ENCODE measurements at places on chromosomes 5 and 9.

- DNase-seq, result no peak
These were observed 190.8 kb downstream of the ELAVL2 start for GRCh38 chr9:23635276-23635675.

DNA sequence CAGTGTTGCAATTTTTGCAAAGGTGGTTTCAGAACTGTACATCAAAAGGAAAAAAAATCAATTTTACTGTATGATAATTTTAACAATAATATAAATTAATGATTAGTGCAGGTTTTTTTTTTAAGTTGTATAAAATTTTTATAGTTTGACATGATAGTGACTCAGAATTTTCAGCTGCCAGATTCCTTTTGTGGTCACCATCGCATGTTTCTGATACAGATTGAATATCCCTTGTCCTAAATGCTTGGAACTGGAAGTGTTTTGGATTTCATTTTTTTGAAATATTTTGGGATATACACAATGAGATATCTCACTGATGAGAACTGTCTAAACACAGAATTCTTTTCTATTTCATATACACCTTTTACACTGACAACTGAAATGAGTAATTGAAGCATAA is 361.3 kb downstream of the RAB3C start:
- no peak for DNase-seq

DNA sequence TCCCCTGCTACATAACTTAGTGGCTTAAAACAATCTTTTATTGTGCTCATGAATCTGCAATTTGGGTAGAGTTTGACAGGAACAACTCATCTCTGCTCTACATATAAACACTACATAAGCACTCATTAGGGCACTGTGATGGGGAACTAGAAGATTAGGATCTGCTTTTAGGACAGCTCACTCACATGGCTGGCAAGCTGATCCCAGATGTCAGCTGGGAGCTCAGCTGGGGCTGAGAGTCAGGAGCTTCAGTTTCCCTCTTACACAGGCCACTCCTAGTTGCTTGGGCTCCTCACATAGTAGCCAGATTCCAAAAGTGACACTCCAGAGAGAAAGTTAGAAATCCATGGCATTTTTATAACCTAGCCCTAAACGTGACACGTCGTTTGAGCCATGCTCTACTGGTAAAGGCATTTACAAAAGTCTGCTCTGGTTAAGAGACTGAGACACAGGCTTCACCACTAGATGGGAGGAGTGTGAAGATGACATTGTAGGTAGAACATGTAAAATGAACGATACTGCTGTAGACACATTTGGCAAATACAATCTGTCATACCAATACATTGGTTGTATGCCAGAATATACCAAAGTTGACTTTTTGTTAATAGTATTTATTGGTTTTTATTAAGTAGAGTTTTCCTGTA is 23.6 kb downstream of the SCAI start:
- DNase-seq, result no peak

GRCh38 chr9:70475211-70475610 is 60.8 kb upstream of the KLF9 start:
- DNase-seq, result no peak

DNA sequence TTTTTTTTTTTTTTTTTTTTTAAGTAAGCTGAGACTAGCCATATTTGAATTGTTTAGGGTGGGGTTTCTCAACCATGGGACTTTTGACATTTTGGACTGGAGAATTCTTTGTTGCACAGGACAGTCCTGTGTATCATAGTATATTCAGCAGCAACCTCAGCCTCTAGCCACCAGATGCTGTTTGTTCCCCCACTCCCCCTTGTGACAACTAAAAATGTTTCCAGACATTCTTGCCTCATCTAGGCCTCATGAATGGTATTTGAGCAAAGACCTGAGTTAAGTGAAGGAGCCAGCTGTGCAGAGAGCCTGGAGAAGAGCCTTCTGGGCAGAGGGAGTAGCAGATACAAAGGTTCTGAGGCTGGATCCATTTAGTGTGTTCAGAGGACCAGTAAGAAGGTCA is 155.9 kb downstream of the SGCD start:
- DNase-seq, result no peak

DNA sequence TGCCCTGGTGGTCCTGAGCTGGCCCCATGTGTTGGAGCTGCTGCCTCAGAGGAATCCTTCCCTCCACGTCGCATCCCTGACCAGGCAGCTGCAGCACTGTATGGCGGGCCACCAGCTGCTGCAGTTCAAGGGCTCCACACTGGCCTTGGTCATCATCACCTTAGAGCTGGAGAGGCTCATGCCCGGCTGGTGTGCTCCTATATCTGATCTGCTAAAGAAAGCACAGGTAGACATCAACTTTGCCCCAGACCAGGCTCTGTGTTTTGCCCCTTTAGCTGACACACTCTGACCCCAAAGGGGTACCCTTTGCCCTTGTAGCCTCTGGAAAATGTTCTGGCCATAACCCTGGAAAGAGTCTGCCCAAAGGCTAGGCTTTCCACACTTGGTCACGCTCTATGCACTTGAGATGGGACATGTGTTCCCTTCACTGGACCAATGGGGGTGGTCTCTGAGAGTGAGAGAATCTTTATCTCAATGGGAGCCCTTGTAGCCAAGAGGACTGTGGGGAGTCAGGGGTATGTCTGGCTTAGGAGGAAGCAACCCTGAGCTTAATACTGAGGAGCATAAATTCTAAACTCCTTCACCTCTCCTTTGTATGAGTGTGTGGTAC is 4.8 kb downstream of the CCNI2 start:
- no peak for DNase-seq

- no peak for DNase-seq
These were observed 8.6 kb upstream of the PRRX2 start for GRCh38 chr9:129656795-129657390.

DNA sequence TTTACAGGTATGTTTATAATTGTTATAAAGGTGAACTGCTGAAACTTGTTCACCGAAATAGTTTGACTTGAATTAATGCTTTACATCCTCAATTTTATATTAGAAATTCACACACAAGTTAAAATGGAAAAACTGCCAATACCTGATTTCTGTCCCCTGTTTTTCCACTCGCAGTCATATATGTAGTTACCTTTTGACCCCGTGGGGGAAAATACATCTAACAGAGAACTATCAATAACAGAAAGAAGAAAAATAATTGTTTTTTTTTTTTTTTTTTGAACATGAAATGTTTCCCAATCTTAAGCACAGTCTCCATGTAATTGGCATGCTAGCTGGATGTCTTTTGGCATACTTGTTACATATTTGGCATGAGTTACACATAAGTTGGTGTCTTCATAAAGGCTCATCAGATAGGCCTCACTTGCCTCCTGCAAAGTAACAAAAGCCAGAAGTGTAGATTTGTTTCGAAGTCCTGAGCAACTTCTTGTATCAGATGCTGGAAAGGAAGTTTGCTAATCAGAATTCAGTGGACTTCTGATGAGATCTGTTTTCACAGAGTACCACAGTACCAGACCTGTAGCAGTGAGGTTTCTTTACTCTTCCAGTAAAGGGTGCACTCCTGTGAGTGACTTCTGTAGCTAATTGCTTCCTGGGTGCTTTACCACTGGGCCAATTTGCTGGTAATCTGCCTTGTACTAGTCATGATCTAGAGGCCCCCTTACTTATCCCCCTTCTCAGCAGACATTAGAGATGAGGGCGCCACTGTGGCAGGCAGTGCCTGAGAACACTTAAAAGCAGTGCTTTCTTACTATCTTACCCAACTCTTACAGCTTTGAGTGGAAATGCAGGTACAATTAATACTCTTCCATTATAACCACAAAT is 36.2 kb upstream of the CXXC5 start:
- DNase-seq, result no peak

All from NCI-H748 treated with DMSO at 0.1 percent for 48 hours (cell line).